HTR-8/SVneo (cell line): ENCODE measurements at places on chromosomes 1 and 21.

GRCh38 chr1:85289848-85290335, 13.5 kb upstream of the BCL10 start:
- no peak for DNase-seq

GRCh38 chr1:17612831-17613230, 73.3 kb downstream of the ARHGEF10L start:
- no peak for DNase-seq

- peak; percentile 46 for DNase-seq
Observed at GRCh38 chr1:31183927-31184554, 55.6 kb downstream of the NKAIN1 start.

DNA sequence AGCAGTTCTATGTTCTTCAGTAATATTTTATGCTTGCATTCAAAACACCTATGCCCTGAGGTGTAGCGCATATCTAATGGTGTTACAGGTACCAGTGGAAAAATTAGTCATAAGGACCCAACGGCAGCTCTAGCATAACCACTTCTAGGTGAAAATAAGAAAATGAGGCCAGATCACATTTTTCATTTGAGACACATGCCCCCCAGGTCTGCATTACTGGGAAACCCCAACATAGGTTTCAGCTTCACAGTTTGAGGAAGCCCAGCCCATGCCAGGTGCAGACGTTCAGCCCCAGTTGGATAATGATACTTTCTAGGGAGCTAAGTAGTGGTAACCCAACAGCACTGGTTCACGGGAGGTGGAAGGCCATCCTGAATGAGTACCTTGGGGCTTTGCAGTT, 129.8 kb downstream of the CNIH3 start:
- DNase-seq: no peak

GRCh38 chr1:151539321-151540020, 638 bp upstream of the TUFT1 start:
- peak; percentile 63 for DNase-seq

DNA sequence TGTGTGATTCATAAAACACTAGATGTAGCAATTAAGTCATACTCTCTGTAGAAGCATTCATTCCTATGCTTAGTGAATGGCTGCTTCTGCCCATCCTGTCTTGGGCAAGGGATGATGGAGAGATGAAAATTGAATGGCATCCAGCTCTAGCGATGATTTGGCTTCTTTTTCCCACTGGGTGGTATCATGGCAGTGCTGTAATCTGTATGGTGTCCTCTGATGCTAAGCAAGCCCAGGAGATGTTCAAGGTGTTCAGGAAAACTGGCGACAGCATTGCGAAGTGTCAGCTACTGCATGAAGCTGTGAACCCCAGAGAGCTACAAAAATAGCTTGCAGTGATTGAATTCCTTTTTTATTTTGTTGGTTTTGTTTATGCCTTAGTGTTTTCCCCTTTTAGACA, 48.9 kb upstream of the LEPR start:
- DNase-seq: no peak

GRCh38 chr1:152783095-152783494, 3.0 kb upstream of the LCE1E start:
- DNase-seq: no peak

DNA sequence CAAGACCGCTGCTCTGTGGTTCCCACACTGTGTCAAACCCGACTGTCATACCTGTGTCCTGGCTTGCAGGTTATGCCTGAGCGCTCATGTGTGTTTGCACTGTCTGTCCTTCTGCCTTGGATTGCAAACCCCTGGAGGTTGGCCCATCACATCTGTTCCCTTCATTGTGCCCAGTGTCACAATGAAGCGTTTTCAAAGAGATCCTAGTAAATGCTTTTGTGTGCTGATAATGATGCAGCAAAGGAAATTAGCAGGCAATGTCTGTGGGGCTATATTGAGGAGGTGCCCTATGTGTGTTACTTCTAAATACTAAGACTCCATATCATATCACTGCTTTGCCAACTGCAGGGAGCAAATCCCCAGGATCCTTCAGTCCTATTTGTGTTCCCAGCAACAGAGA, 424.4 kb upstream of the NFIA start:
- DNase-seq: no peak

GRCh38 chr1:176568185-176568584, 105.2 kb downstream of the PAPPA2 start:
- DNase-seq: no peak

- no peak for DNase-seq
Observed at GRCh38 chr1:234950598-234950997, 178.0 kb downstream of the TOMM20 start.

DNA sequence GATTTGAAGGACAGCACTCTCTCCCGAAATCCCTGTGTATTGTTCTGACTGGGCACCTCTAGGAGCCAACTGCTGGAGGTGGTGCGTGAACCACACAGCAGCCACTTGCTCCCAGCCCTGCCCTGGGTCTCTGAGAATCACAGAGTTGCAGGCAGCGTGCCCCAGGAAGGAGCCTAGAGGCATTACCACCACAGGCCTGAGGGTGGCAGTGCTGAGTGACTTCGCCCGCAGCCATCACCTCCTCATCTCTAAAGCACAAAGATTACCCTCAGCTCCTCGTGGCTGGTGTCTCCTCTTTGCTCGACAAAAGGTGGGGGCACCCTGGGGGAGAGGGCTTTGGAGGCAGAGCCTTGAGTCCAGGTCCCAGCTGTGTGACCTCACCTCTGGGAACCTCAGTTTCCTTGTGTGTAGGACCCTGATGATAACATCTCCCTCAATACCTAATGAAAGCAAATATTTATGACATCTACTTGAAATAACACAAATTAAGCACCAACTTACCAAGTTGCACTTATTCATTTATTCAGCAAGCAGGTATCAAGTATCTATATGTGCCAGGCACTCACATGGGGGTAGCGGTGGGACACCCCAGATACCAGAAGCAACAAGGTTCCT, 86.3 kb downstream of the VWA5B1 start:
- peak; percentile 54 for DNase-seq

DNA sequence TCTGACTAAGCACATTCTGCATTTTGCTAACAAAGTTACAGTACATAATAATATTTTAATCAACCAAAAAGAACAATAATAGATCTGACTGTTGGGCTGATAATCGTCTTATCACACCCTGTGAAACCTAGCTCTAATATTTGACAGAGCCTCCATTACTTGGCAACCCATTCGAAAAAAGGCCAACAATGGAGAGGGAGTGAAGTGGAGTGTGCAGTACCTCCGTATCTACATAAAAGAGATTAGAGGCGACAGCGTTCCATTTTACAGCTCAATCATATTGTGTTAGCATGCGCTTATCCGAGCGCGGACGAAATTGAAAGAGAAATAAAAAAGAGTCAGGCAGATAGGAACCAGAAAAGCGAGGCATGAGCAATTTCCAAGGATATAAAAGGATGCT, 137.3 kb upstream of the USH2A start:
- no peak for DNase-seq

GRCh38 chr1:86504895-86505563, 36.3 kb downstream of the CLCA1 start:
- no peak for DNase-seq

GRCh38 chr1:109158433-109158832, 44.5 kb downstream of the ELAPOR1 start:
- no peak for DNase-seq

DNA sequence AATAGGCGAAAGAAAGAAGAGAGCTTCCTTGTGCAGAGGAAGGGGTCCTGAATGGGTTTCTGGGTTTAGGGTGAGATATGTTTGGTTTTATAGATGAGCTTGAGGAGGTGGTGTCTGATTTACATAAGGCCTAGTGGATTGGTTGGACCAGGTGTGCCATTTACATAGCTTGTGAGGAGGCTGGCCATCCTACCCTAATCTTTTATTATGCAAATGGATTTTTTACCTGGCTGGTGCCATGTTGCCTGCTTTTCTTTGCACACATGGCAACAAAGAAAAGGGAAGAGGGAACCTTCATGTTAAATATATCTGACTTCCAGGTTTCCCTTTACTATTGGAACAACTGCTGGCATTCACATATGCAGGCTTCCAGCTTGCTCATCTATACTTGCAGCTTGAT, 585.3 kb downstream of the PTPRU start:
- DNase-seq: no peak

DNA sequence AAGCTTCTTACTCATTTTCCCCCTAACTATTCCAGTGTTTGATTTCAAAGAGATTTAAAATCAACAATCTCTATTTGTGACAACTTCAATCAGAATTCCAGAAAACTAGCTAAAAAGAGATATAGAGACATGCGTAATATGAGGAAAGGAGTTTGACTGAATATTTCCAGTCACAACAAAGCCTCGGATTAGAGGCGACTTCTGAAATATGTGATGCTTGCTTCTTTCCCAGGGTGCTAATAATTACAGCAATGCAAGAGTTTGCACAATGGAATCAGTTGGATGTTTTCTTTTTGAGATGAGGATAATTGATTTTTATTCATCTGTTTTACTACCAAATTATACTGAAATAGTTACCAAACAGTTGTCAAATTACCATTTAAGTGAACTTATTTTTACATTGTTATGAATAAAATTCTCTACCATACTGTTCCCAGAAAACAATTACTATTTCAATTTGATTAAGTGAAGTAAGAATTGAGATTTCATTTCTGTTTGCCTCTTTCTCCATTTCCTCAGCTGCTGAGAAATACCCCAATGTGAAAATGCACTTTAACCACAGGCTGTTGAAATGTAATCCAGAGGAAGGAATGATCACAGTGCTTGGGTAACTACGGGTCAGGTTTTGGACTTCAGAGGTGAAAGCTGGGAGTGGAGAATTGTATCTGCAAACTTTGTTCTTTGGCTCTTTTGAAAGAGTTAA, 28.1 kb downstream of the KMO start:
- no peak for DNase-seq

- DNase-seq: no peak
Observed at GRCh38 chr1:195697130-195697529, 911.1 kb downstream of the KCNT2 start.

DNA sequence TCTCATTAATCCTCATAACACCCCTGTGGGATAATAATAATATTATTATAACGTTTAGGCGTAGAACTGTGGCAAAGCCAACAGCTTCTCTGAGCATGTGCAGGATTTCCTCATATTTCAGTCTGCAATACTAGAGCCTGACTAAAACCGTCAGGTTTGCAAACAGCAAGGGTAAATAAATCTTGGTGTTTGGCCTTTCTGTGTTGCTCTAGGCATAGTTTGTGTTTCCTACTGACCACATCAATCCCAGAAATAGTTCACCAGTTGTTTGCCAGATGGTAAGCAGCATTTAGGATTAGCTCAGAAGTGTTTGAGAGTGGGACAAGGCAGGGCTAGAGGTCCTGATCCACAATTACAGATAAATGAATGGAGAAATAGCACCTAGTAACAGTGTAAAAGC, 2.8 kb upstream of the KCNA3 start:
- DNase-seq: no peak

GRCh38 chr21:43825242-43825935, 36.0 kb downstream of the RRP1 start:
- DNase-seq: no peak

DNA sequence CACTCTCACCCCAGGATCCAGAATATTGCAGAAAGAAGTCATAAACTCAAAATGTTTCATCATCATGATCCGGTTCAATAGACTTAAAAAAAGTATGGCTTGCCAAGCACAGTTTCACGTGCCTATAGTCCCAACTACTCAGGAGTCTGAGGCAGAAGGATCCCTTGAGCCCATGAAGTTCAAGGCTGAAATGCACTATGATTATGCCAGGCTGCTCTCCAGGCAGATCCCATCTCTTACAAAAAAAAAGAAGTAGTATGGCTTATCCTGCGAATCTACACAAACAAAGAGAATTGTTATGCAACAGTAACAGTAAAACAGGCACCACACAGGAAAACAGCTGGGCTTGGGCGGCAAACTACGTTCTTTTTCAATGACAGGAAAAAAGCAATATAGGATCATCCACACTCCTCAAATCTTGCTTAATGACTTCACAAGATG, 76.2 kb downstream of the EIF4G3 start:
- no peak for DNase-seq

DNA sequence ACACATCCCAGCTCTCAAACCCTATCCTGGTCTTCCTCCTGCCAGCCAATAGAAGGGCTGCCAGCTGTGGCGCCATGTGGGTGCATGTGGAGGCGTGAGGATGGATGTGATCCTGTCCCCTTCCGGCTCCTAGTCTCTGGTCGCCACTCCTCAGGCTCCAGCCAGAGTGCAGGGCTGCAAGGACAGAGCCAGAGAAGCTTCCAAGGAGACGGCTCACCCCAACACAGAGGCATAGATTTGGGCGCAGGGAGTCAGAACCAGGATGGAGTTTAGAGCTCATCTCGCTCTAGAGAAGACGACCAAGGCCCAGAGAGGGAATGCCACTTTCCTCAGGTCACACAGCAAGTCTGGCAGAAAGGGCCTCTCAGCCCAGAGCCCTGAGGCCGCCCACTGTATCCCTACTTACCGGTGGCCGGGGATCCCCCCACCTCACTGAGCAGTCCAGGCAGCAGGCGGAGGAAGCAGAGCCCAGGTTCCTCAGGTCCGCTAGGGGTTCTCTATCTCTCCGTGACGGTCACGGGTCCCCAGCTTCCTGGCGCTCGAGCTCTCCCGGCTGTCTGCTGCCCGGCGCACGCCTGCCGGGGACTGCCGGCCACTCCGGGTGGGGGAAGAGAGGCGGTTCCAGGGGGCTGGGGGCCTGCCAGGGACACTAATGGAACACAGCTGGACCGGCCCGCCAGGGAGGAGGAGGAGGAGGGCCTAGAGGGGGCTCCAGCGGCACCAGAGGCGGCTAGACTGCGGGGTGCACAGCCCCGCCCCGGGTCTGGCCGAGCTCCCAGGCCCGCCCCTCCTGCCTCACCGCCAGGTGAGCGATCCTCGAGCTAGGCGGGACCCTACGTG, at the start of gene COL16A1:
Gene COL16A1, minus strand, starts transcription at position 587 of the 840 bp plus-strand sequence. CDS start 1,824 bp downstream, outside the sequence.
- no peak for DNase-seq

- no peak for DNase-seq
Observed at GRCh38 chr21:44496564-44497550, 41.5 kb downstream of the LRRC3 start.

- peak; percentile 26 for DNase-seq
Observed at GRCh38 chr1:11285883-11286734, 13.1 kb downstream of the UBIAD1 start.

- no peak for DNase-seq
Observed at GRCh38 chr1:70910013-70910412, 137.6 kb downstream of the PTGER3 start.

GRCh38 chr1:114173680-114174079, 20.0 kb upstream of the SYT6 start:
- DNase-seq: no peak

DNA sequence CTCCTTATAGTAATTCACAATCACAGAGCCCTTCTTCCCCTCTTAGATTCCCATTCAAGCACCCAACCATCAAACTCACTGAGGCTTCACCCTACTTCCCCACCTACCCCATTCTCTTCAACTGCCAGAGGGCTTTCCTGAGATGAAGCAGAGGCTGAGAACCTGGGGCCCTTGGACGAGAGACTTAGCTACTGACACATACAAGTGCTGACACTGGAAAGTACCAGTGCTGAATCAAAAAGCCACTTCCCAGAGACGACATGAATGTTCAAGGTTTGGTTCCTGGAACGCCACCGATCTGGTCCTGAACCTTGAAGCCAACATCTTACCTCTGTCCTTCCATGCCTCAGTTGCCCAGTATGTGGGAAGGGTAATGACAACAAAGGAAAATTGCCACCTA, 16.6 kb upstream of the RAP1A start:
- no peak for DNase-seq
